Activated CD4-positive, alpha-beta T cell treated with anti-CD3 and anti-CD28 coated beads, Interleukin-2, amount 10 ng/mL, durations not matched to agents 7 days and 5 days (primary cell): ENCODE measurements at places on chromosomes 1 and 21.

GRCh38 chr1:57450981-57451380 lies 27.1 kb upstream of the DAB1 start:
- no peak for DNase-seq

- no peak for DNase-seq
These were observed 419.4 kb downstream of the GPATCH2 start for GRCh38 chr1:217211486-217211885.

DNA sequence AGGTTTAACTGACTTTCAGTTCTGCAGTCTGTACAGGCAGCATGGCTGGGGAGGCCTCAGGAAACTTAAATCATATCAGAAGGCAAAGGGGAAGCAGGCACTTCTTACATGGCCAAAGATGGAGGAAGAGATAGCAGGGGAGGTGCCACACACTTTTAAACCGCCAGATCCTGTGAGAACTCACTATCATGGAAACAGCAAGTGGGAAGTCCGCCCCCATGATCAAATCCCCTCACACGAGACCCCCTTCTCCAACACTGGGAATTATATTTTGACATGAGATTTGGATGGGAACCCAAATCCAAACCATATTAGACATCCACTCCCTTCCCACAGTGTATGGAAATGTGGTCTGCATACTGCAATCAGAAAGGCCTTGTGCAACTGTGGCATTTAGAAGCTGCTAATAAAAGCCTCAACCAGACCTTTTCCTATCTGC lies 148.2 kb downstream of the FCRL5 start:
- DNase-seq = no peak

- no peak for DNase-seq
These were observed 191.9 kb downstream of the GRIK3 start for GRCh38 chr1:36842448-36842847.

- DNase-seq = no peak
These were observed 16.8 kb downstream of the PLA2G5 start for GRCh38 chr1:20086800-20087199.

- DNase-seq = no peak
These were observed 97.5 kb downstream of the SEC16B start for GRCh38 chr1:177872308-177872900.

GRCh38 chr1:15703562-15703961 lies 19.4 kb downstream of the PLEKHM2 start:
- no peak for DNase-seq

GRCh38 chr1:40732756-40733301 lies 41.3 kb downstream of the NFYC start:
- no peak for DNase-seq

DNA sequence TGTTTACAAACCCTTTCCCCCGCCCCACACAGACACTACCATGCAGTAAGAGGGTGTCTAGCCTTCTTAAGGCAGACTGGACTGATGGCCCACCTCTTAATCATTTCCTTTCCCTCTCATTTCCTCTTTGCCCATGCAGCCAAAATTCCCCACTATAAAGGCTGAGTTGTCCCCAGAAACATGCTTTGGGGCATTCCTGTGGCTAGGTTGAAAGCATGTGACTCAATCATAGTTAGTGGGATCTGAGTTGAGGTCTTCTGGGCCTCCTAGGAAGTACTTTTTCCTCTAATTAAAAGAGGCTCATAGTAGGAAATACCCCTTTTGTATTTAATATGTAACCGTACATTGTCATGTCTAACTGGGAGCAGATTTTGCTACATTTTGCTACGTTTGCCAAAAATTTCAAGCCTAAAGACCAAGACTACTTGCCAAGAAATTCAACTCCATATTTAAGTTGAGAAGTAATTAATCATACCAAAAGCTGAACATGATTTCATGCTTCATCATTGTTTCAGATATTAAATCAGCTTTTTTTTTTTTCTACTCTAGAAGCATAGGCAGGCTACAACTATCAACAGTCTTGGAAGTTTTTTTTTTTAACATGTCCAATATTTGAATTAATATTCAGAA lies 174.7 kb downstream of the ADGRL4 start:
- no peak for DNase-seq

- DNase-seq = no peak
These were observed 316.9 kb downstream of the CTH start for GRCh38 chr1:70727886-70728489.

- peak; percentile 40 for DNase-seq
These were observed 11.5 kb upstream of the KCNAB2 start for GRCh38 chr1:6033986-6034749.

- no peak for DNase-seq
These were observed 11.6 kb downstream of the PCBP3 start for GRCh38 chr21:45655124-45655523.

DNA sequence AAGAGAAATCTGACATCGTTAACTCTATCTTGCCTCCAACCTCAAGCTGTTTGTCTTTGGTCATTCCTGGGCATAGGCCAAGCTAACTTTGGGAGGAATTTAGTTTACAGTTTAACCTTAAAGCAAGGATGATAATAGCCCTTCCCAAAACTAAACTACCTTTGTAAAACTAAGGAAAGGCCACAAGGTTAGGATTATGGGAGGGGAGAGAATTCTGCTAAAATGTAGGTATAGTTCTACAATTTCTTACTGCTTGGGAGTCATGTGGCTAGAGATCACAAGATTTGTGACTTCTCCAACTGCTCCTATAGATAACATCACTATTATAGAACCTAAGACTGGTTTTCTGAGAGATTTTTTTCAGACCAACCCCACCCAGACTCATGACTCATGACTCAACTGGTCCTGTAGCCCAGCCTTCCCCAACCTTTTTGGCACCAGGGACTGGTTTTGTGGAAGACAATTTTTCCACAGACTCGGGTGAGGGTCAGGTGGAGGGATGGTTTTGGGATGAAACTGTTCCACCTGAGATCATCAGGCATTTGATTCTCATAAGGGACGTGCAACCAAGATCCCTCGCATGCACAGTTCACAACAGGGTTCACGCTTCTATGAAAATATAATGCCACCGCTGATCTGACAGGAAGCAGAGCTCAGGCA lies 70.7 kb upstream of the MUTYH start:
- no peak for DNase-seq

DNA sequence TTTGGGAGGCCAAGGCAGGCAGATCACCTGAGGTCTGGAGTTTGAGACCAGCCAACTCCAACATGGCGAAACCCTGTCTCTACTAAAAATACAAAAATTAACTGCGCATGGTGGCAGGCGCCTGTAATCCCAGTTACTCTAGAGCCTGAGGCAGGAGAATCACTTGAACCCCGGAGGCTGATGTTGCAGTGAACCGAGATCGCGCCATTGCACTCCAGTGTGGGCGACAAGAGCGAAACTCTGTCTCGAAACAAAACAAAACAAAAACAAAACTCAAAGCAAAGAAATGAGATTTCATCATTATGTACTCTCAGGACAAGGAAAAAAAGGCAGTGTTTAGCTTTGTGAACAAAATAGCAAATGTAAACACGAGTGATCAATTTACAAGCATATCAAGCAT lies 61.0 kb downstream of the LAMC2 start:
- no peak for DNase-seq

- DNase-seq = no peak
These were observed 1.2 kb downstream of the LRP8 start for GRCh38 chr1:53326598-53327181.

DNA sequence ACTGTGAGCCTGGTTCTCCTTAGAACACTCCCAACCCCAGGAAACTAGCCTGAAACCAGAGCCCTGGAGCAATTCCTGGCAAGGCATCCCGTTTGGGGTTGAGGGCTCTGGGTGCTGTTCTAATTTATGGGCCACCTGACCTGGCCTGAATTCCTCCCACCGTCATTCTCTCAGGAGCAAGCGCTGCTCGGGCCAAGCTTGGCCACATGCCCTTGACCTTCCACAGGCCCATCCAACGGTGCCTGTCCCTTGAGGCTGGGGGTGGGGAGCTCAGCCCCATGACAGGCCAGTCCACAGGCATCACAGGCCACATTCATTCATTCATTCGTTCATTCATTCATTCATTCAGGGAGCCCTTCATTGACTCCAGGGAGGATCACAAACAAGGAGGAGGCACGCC lies 5.3 kb downstream of the PADI2 start:
- no peak for DNase-seq

DNA sequence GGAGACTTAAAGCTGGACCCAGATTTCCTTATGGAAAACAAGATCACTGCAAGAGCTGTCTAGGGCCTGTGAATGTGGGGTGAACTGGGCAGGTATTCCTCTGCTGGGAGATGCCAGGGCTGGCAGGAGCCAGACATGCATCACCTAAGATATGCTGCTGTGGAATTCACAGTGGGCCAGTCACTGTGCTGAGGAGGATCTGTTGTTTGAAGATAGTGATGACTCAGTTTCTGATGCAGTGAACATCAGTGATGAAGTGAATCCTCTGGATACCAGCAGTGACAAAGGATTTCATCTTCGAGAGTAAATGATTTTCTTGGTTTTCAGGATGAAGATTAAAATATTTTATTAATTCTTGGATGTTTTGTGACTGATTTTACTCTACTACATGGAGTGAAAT lies 29.9 kb upstream of the CAMSAP2 start:
- no peak for DNase-seq

DNA sequence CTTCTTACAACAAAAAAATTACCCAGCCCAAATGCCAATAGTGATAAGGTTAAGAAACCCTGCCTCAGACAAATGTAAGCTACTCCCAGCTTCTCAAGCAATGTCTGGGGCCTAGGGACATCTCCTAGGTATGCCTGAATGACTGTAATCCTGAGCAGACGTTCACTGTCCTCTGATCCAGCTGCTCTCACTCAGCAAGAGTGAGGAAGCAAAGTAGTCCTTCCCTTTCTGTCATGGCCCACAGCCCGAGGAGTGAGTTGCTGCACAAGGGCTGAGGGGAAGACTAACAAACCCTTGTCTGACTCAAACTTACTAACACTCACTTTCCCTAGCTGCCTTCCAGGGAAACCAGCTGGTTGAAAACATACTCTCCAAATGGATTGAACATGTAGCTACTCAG lies 124.9 kb upstream of the TNFSF4 start:
- no peak for DNase-seq

DNA sequence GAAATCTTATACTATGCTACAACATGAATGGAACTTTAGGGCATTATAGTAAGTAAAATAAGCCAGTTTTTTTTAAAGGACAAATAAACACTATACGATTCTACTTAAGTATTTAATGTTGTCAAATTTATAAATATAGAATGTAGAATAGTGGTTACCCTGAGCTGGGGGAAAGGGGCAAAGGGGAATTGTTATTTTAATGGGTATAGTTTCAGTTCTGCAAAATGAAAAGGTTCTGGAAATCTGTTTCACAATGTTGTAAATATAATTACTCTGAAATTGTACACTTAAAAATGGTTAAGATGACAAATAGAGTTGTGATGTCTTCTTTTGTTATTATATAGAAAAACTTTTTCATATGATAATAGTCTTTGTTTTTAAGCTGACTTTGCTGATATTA lies 366.3 kb downstream of the MRPL39 start:
- DNase-seq = no peak

GRCh38 chr1:217493290-217493689 lies 137.6 kb downstream of the GPATCH2 start:
- DNase-seq = no peak

DNA sequence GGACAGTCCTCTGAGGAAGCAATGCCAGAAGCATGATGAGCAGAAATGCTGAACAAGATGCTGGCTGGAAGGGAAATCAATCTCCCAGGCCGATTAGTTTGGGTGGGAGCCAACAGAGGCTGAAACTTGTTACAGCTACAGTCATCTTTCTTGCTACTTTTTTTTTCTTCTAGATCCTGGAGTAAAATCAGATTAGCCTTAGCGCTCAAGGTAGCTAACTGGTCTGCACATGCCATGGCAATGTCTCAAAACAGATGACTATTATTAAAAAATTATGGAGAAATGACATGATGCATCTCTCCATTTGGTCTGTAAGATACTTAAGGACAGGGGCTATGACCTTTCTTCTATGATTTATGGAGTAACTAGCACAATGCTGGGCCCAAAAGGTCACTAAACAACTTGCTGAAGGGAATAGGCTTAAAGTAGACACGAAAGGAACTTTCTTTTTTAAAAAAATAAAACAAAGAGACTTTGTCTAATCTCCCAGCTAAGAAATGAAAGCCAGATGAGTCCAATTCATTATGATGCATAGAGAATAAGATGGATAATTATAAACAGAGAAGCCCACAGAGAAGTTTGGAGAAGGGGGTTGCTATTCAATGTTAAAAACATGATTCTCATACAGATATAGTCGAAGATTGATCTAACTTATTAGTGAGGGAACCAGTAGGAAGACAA lies 42.5 kb downstream of the UTP25 start:
- no peak for DNase-seq

GRCh38 chr1:41626146-41626545 lies 141.7 kb upstream of the EDN2 start:
- DNase-seq = no peak

DNA sequence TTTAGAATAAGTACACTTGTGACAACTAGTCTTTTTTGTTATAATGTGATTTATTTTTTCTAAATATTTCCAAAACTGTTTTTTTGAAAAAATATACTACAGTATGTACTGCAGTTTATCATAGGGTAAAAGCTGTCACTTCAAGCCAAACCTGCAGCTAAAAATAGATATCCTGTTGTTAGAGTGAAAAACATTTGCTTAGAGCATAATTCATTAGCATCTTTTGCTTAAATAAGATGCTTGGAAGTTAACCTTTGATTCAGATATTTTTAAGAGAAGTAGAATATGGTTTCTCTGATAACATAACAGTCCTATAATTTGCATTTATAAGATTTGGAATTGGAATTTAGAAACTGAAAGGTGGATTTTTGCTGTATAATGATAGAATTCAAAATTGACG lies 21.5 kb downstream of the PRKACB start:
- no peak for DNase-seq

DNA sequence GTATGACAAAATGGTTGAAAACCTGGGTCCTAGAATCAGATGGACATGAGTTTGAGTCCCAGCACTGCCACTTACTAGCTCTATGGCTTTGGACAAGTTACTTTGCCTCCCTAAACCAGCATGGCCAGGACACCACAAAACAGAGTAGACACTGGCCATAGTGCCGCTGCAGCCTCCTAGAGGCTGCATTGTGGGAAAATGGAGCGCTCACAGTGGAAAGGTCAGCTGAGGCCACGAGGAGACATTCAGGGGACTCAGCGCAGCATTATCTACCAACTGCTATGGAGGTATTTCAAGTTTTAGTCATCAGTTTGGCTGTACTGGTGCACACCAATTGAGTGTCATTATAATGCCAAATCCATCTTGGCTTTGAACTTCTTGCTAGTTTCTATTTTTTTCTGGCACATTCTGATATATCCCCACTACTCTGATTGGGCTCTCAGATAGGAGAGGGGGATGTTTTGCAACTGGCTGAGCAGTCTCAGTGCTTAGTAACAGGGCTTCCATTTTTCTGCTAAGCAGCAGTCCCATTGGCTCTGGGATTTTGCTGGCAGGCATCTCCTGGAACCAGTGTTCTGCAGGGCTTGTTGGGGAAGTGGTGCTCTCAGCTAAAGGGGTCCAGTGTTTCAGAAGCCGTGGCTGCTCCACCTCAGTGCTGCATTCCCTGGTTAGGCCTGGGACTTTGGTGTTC lies 16.2 kb downstream of the NT5C1A start:
- no peak for DNase-seq
